GM23338 (cell line): ENCODE measurements at places on chromosomes 4 and X. TPM values are rescaled to one million over a fixed set of nuclear protein-coding genes. Genes with fewer than 3 reads are reported as not detected.

DNA sequence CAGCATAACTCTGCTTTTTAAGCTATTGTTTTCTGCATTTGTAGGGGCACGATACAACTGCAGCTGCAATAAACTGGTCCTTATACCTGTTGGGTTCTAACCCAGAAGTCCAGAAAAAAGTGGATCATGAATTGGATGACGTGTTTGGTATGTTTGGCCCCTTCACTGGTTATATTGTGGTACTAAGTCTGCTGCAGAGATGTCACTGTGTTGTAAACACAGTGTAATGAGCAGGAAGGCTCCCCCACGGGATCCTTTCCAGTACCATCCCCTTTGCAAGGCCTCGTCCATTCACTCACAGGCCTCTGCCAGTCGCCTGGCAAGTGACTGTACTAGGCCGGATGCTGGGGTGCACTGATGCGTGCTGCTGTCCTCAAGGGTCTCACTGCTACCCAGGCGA lies 13.8 kb downstream of the CYP4V2 start:
- DNase-seq, result no peak

DNA sequence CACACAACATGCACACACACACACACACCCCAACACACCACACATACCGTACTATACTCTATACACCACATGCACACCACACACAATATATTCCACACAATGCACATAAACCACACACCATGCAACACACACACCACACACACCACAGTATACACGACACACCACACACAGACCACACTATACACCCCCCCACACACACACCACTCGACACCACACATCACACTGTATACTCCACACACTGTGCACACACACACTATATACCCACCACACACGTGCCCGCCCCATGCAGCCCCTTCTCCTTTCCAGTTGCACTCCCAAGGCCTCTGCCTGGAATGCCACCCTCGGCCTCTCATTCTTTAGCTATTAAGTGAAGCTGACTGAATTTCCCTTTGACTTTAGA lies 148.2 kb upstream of the NOCT start:
- DNase-seq, result no peak

DNA sequence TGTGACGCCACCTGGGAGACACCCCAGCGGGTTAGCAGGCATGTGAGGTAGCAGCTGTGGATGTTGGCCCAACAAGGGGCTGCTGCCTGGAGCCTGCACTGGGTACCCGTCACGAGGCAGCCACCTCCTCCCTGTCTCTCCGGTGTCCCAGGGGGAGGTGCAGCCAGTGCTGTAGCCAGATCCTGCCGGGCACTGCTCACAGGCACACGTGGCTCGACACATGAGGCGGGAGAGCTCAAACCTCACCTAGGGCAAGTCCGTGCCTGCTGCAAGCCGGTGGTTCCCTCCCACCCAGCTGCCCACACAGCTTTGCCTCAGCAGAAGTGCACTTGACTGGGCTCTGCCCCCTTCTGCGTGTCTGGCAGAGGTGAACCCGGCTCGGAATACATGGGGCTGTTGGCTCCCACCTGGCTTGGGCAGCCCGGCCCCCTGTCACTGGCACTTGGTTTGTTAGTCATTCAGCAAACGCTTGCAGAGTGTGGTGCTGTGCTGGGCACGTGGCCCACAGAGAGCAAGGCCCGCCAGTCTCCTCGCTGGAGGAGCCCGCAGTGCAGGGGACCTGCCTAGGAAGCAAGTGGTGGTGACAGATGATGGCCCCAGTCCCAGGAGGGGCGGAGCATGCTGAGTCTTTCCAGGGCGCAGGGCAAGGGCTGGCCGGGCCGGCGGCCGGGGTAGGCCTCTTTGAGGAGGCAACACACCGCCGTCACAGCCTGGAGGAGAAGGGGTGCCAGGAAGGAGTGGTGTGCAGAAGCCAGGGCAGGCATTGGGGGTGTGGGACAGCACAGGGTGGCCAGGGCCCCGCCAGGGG lies 10.1 kb upstream of the SH3TC1 start:
- DNase-seq, result no peak

GRCh38 chrX:65697915-65698796 lies 30.7 kb downstream of the MSN start:
- DNase-seq, result peak; percentile 15

Gene ZNF185
- 5.9 and 7.8 TPM in 2 replicates for total RNA-seq

Gene WNK3
- 27.4 and 27.6 TPM in 2 replicates for total RNA-seq

Gene MAGEB6
- total RNA-seq, result not detected in 2 replicates

Gene CTAG1B
- not detected in 2 replicates for total RNA-seq
